ENCODE measurements at places on chromosomes 2 and 18.

DNA sequence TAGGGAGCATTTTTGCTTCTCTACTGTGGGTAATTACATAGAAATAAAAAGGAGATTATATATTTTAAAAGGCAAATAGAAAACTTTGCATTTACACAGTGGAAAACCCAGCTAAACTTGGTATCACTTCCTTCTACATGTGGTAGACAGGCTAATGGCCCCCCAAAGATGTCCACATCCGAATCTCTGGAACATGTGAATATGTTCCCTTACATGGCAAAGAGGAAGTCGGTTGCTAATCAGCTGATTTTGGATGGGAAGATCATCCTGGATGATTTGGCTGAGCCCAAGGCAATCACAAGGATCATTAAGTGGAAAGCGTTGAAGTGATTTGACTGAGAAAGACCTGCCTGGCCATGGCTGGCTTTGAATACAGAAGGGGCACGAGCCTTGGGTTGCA lies 26.2 kb downstream of the CREG2 start:
- peak; percentile 16 for DNase-seq

GRCh38 chr2:190408538-190409271 lies 550 bp downstream of the MFSD6 start:
- peak; percentile 34 for DNase-seq

- no peak for DNase-seq
Measured at GRCh38 chr18:36469461-36469860, 171.9 kb downstream of the FHOD3 start.

- no peak for DNase-seq
Measured at GRCh38 chr2:41409328-41409727, 638.5 kb upstream of the PKDCC start.

DNA sequence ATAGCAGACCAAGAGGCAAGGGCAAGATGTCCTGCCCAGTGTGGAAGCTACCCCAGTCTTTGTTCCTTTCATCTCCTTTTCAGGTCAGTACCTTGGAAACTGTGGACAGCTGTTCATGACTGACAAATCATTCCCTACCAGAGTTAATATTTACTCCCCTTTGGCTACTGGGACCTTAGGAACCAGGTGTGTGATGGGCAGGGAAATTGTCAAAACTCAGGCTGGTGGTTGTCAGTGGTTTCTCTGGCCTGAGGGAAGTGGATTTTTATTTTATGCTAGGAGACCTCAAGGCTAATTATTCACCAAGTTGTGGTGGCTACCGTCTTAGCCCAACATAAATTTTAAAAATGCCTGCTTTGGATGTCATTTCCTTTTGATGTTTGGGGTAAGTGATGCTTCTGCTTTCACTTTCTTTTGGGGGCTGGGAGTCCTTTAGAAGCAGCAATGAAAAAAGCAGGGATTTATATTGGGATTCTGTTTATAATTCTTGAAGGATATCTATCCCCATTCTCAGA lies 119.3 kb downstream of the SETBP1 start:
- no peak for DNase-seq

GRCh38 chr2:28683100-28683706 lies 68.4 kb upstream of the PPP1CB start:
- DNase-seq: peak; percentile 93

DNA sequence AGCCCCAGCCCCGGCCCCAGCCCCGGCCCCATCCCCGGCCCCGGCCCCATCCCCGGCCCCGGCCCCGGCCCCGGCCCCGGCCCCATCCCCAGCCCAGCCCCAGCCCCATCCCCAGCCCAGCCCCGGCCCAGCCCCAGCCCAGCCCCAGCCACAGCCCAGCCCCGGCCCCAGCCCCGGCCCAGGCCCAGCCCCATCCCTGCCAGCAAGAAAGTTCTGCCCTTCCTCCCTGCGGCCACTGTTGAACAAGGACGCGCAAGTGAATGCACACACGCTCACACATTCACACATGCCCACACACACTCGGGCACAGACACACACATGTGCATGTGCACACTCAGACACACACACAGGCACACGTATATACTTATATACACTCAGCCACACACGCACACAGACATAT lies 287.0 kb downstream of the NDUFA10 start:
- no peak for DNase-seq

DNA sequence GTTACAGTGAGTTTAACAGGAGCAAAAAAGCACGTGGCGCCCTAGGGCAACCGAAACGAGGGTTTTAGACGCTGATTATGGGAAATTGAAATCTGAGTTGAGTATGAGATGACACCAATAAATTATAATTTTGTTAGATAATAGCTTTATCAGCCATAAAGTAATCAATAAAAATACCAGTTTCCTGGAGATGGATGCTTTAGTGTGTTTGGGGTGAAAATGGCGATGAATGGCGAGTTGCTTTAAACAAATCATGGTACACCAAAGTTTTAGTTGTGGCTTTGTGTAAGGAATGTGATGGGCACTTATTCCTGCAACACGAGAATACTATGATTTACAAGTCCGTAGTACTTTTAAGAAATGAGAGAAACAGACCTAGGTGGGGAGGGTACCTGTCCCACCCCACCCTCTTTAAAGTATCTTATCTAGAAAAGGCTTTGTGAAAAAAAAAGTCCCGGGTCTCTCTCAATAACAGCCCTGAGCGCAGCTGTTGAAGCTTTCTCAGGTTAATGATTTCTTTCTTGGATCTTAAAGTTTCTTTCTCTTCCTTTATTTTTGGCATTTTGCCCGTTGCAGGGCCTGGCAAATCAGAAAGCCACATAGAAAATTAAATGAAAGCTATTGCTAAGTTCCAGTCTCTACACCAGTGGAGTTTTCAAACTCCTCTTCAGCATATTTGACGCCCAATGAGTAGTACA lies 1.5 kb upstream of the RRM2 start:
- no peak for DNase-seq

- DNase-seq: no peak
Measured at GRCh38 chr2:86072271-86072858, 33.3 kb downstream of the POLR1A start.

All from trophoblast cell (in vitro differentiated cells and primary cell).